ENCODE measurements at places on chromosomes 2 and 18.

GRCh38 chr18:55897091-55897689, 309.2 kb upstream of the TCF4 start:
- no peak for DNase-seq

- no peak for DNase-seq
These were observed 15.3 kb upstream of the PPP4R1 start for GRCh38 chr18:9629709-9630108.

DNA sequence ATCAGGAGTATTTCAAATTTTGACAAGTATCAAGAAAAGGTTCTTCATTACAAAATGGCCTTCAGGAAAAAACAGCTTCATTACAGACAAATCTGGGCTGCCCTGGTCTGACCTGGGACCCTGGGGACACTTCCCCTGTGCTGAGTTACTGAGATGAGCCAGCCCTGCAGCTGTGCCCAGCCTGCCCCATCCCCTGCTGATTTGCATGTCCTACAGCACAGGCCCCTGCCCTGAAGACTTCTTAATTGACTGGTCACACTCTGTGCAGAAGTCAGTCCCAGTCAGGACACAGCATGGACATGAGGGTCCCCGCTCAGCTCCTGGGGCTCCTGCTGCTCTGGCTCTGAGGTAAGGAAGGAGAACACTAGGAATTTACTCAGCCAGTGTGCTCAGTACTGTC, 235.1 kb downstream of the ANKRD36B start:
- DNase-seq, result no peak

DNA sequence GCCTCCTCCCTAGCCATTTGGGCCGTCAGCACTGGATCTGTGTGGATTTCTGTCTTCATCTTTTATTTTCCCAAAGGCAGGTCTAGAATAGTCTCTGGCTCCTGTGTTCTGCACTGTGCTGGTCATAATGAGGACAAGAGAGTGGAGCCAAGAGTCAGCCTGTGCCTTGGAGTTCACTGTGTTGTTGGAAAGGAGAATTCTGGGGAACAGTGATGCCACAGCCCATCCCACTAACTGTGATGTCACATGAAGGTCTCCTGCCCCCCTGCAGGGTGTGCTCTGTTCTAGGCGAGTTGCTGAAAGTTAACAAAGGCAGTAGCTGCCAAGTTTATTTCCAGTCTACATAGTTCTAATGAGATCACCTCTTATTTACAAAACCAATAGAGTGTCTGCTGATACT, 248.5 kb downstream of the TPGS2 start:
- no peak for DNase-seq

DNA sequence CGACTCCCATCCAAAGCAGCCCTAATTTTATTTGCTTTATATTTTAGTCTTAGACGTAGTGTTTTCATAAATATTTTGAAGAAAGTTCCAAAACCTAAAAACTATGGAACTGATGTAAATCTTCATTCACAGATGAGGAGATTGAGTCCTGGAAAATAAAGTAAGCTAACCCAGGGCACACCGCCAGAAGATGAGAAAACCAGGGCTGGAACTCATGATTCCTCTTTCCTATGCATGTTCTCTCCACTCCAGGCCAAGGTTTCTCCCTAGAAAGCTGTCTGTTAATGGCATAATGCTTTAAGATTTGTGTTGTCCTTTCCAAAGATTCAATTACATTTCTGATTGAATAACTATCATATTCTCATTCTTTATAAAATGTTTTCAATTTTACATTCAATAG, 78.4 kb upstream of the ZC3H15 start:
- no peak for DNase-seq

- no peak for DNase-seq
These were observed 90.3 kb upstream of the CDH2 start for GRCh38 chr18:28267276-28267675.

DNA sequence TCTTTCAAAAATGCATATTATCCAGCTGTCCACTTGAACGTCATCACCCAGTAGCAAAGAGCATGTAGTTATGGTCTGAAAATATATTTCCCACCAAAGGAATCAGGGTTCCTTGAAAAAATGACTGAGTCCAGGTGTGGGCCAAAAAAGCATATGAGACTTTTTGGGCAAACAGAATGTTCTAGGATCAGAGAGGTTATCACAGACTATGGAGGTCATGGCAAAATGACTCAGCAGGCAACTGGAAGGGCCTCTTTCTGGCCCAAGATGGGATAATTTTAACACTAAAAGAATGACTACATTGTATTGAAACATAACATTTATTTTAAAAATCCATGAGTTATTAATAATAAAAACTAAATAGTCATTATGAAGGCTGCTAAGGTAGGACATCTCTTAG, 77.1 kb downstream of the COBLL1 start:
- DNase-seq, result no peak

DNA sequence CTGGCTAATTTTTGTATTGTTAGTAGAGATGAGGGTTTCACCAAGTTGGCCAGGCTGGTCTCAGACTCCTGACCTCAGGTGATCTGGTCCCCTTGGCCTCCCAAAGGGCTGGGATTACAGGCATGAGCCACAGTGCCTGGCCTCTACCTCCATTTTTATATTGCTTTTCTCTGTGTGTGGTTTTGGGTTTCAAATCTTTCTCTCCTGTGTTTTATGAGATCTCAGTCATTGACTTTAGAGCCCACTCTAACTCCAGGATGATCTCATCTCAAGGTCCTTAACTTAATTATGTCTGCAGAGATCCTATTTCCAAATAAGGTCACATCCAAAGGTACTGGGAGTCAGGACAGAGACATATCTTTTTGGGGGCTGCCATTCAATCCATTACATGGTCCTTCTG, 24.7 kb downstream of the ARL4C start:
- DNase-seq, result no peak

DNA sequence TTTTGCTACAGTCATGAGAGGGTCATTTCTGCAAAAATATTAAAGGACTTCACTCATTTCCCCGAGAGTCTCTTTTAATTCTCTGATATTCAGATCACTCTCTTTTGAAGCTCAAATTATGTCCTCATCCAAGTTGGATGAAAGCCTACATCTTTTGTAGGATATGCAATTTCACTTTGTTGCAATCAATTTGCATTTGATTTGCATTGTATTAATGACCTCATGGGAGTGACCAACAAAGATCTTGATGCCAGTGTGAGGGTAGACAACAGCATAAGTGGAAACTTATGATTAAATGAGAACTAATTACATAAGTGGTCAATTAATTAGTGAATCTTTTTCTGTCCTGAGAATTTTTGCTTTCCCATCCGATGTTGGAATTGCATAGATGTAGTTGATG, 60.3 kb upstream of the UPP2 start:
- no peak for DNase-seq

GRCh38 chr2:181138816-181139215, 158.4 kb downstream of the UBE2E3 start:
- DNase-seq, result no peak

- DNase-seq, result no peak
These were observed 63.6 kb downstream of the TRABD2A start for GRCh38 chr2:84817239-84817655.

Measured in NCI-H1436 (cell line).